ENCODE measurements at places on chromosomes 2 and 18.

DNA sequence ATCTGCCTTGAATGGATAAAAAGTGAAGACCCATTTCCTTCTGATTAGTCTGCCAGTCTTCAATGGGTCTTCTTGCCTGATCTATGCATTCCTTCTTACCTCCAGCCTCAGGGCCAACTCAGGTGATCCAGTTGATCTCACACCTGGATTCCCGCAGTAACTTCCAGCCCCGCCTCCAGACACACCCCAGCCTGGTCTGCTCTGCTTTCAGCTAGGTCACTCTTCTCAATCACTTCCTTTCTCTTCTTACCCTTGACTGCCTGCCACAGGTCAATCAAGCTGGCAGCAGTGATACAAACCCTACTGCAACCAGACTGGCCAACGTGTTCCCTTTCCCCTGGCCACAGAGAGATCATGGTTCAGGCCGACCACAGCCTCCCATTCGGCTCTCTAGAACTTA is 263.6 kb downstream of the ZNF516 start:
- no peak for DNase-seq

- DNase-seq: no peak
These were observed 175.9 kb downstream of the NR4A2 start for GRCh38 chr2:156156580-156156979.

DNA sequence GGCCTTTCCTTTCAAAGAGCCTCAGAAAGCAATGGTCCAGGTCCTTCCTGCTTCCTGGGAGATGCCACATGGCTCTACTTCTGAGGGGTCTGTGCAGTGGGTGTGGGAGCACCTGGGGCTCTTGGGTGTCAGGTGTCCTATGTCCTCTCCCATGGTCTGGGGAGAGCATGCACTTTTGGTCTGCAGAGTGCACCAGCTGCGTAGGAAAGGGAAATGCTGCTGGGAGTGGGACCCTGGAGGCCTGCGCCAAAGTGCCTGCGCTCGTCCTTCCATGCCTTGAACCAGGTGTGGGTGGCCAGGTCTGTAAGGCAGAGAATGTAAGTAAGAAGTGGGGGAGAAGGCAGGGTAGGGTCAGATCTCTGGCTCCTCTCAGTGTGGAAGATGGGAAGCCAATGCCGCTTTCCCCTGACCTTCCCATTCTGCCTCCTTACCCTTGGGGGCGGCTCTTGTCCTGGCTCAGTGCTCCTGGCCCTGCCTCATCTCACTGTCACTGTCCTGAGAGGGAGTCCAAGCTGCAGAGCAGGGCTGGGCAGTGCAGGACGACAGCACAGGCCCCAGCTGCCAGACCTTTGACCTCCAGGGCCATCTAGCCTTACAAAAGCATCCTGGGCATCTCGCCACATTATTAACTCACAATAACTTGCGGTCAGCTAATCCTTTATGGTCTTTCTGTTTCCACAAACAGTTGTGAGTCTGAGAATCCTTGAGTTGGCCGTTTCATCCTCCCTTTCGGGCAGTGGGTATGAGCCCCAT is 6.6 kb upstream of the PROM2 start:
- DNase-seq: no peak

- no peak for DNase-seq
These were observed 9.9 kb downstream of the PLEKHM3 start for GRCh38 chr2:208015475-208015874.

GRCh38 chr2:160332318-160332717 is 132.2 kb upstream of the ITGB6 start:
- DNase-seq: no peak

GRCh38 chr2:240066489-240066888 is 13.2 kb upstream of the OR6B3 start:
- no peak for DNase-seq

GRCh38 chr2:42072349-42073118 is 24.7 kb downstream of the PKDCC start:
- peak; percentile 74 for DNase-seq

GRCh38 chr2:223414646-223415045 is 187.5 kb downstream of the SCG2 start:
- DNase-seq: peak; percentile 63

DNA sequence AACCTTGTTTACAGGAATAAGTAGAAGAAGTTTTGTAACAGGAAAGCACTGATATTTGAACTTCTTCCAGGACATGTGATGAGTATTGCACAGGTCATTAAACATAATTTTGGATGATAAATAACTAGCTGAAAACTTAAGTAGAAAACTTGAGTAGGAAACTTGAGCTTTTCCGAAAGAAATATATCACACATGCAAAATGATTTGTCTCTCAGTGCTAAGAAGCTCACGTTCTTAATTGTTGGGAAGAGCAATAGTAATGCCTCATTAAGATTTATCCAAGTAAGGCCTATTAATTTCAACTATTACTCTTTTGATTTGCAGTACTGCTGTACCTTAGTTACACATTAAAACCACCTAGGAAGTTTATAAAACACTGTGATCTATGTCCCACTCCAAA is 1921.9 kb upstream of the LRRTM1 start:
- DNase-seq: no peak

Measured in Right ventricle myocardium inferior (tissue), 1 donor.